ENCODE measurements at places on chromosomes 2 and 18.

DNA sequence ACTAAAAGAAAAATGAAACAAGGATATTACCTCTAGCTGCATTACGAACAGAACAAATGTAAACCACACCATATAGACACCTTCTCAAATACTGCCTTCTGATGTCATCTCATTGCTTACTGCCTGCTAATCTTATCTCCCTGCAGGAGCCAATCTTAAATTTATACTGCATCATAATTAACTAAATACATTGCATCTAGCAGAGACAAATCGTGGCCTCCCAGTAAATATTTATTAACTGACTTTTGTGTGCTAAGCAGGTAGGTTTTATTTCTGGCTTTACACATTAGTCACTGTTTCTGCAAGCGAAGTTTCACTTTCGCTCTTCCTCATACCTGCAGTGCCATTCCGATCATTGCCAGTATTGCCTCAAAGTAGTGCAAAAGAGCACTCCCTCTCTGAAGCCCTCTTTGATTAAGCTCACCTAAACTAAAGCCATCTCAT is 67.5 kb downstream of the SPATS2L start:
- no peak for DNase-seq

DNA sequence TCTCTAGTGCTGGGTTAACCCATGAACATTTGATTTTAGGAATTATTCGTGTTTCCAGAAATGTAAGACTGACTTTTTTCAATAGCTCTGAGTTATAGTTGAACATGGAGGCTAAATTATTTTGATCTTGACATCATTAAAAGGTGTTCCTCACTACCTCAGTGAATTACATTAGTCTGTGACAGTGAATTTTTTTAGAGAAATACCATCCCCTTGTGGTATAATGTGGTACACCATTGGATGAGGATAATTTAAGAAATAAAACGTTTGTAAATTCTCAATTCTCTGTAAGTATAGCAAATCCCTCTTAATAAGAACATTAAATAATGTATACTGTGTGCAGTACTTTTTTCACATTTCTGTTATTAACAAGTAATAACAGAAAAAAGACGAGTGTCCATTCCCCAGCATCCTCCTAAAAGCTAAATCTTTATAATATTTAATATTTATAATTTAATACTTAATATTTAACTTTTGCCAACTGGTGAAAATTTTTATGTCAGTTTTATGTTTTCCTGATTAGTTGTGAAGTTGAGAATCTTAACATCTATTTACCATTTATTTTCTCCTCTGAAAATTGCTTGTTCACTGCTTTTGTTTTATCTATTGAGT is 70.3 kb upstream of the CWC22 start:
- no peak for DNase-seq

GRCh38 chr2:84041506-84041905 is 417.6 kb downstream of the SUCLG1 start:
- DNase-seq = no peak

DNA sequence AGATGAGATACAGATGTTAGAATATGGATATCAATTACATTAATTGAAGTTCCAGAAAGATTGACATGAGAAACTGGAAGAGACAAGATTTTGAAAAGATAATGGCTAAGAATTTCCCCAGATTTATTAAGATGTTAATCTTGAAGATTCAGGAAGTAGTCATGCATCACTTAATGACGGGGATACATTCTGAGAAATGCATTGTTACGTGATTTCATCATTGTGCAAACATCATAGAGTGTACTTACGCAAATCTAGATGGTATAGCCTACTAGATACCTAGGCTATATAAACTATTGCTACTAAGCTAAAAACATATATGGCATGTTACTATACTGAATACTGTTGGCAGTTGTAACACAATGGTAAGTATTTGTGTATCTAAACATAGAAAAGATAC is 6.8 kb upstream of the CHMP3 start:
- DNase-seq = no peak

DNA sequence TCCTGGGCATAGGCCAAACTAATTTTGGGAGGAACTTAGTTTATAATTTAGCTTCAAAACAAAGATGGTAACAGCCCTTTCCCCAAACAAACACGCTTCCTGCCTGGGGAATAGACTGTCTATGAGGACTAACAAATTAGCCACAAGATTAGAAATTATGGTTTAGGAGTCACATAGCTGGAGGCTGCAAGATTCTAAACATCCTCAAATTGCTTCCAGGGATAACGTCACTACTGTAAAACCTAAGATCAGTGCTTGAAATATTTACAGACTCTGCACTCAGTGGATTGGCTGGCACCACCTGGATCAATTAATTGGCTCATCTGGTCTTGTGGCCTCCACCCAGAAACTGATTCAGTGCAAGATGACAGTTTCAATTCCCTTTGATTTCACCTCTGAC is 118.0 kb upstream of the TACR1 start:
- DNase-seq = no peak

DNA sequence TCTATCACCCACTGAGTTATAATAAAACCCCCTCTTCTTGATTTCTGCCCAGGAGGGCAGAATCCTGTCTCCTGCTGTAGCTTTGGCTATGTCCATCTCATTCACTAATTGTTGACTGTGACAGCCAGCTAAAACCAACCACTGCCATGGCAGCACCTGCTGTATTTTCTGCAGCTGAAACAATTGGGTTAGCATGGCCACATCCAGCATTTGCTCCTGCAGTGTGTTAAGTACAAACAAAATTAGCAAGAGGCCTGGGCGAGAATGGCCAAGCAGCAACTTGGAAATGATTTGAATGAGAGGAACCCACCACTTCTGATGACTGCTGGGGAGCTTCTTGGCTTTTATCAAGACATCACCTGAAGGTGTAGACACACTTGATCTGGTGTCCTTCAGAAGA is 89.4 kb upstream of the LRRTM1 start:
- no peak for DNase-seq

GRCh38 chr2:240597419-240598181 is 11.1 kb downstream of the CAPN10 start:
- DNase-seq = no peak

Data from stimulated activated CD8-positive, alpha-beta memory T cell treated with anti-CD3 and anti-CD28 coated beads, Interleukin-15, amount 100 ng/mL, for 1 hour (primary cell).